ENCODE measurements at places on chromosomes 6 and 20.
A peak's percentile ranks its signal among the peaks of the same experiment; 100 is the strongest.

GRCh38 chr6:157227202-157228166, 95.8 kb downstream of the TMEM242 start:
- peak; percentile 27 for DNase-seq

DNA sequence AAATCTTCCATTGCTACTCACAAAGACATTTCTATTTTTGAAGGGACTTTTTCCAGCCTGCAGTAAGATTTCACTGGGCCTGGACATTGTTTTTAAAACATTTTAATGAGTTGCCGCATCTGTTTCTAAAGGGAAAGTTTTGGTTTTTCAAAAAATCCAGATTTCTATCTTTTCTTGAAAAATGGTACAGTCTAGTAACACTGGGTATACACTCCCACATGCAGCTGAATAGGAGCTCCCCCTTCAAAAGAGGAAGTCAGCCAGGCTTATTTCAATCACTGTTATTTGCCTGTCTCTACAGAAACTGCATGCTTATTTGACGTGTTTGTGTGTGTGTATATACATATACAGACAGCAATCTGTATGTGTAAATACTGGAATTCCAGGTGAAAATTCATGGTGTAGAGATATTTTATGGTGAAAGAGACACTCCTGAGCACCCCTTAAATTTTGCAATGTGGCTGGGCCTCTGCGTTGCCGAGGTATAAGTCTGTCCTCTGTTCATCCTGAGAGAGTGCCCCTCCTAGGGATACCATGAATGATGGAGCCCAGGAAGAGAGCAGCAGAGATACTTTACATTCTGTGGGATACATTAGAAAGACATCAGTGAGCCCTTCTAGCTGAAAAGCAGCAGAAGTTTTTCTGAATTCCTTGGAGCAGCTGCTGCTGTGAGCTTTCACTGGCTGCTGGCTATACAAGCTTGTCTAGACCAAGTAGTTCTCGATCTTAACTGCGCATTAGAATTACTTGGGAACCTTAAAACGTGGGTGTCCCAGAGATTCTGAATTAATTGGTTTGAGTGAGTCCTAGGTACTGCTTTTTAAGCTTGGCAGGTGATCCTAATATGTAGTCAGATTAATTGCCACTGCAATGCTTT, 12.0 kb upstream of the ABRACL start:
- no peak for DNase-seq

DNA sequence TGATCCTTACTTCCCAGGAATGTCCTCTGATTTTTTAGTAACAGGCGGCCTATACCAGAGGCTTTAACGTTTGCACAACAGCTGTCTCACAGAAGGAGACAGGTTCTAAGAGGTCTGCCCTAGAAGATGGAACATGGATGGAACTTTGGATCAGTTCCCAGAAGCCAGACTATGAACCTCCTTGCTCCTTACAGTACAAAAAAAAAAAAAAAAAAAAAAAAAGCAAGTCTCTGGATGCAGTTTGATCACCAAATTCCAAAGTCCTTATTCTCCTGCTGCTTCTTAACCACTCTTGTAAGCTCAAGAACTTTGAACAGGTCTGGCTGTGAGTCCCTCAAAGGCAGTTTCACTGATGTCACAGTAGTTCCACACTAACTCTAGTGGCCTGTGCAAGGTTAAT, 2.0 kb upstream of the TRMT11 start:
- no peak for DNase-seq

GRCh38 chr6:39848171-39848570, 56.0 kb downstream of the DAAM2 start:
- DNase-seq, result no peak
